ENCODE measurements at places on chromosomes 7 and 10.

DNA sequence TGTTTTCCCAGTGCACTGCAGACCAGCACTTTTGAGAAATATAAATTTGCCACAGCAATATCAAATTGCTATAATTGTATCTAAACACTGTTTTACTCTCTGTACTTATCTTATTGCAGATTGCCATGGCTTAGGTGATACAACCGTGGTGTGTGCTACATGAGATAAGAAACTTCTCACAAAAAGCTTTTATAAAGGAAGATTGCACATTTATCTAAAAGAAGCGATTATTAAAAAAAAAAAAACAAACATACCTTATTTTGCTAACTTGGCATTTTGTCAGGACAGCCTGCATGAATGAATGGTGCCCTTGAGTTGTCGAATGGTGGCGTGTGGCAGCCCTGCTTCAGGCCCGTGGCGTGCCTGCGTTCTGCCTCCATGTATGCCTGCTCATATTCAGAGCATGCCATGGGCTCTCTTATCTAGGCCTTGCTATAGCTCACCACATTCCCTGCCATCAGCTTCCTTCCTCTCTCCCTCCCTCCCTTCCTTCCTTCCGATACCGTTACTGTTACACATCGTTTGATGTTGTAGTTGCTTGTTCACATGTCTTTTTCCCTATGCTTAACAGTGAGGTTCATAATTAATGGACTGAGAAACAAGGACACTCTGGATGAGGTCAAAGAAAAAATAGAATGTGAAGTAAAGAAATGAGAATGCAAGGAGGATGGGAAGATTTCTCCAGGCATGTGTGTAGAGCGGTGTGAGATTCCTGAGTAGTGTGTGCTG lies 34.9 kb downstream of the PRKAR2B start:
- DNase-seq: no peak

- DNase-seq: no peak
These were observed 23.2 kb upstream of the BMPR1A start for GRCh38 chr10:86733260-86733671.

DNA sequence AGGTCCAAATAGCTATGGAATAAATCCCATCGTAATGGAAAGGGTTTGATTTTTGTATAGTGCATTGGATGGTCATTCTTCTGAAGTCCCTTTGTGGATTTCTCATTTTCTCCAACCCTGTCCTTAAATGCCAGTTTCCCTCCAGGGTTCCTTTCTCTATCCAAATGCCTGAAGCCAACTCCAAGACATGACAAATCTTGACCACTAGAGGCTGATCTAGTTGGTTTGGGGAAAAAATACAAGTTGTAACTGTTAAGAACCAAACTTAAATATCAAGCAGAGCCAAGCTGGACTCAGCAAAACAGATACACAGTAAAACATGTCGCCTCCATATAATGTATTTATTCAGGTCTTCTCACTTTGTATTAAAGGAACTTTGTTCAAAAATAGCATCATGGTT lies 28.7 kb downstream of the FRMD4A start:
- no peak for DNase-seq

DNA sequence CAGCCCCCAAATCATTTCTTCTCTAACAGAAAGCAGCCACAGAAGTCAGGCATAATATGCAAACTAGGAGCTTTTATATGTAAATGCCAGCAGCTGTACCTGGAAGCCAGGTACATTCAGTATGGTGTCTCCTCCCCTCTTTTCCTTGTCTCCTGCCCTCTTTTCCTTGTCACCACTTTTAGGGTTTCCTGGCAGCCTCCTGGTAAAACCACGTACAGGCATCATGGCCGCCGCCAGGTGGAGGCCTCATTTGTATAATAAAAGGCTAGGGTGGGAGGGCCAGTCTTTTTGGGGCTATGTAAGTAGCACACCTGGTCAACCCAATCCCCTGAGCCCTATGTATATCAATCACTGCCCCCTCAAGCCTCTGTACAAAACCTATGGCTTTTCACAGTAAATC lies 28.7 kb downstream of the PDZD8 start:
- no peak for DNase-seq

DNA sequence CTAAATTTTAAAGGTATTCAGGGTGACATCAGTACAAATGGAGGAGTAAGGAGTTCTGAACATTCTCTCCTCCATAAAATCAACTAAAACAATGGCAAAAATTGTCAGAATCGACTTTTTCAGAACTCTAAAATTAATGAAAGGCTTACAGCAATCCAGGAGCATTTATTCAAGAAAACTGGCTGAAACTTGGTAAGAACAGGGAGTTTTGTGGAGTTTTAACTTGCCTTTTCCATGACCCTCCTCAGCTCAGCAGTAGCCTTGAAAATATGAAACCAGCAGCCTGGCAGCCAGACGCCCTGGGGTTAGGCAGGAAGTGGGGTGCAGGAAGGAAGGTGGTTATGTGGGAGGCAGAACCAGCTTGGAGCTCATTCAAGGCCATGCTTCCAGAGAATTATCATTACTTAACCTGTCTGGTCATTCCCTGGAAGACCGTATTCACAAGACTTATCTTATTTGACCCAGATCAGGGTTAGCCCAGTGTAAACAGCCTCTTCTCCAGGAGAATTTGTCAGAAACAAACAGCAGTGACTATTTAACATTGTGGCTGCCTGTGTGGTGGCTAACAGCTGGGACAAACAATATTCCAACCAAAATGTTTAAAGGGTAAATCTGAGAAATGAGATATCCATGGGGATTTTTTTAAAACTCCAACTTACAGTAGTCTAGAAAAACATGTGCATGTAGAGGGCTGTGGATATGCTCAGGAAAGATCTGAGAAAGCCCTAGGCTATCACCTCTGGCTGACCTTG lies 75.7 kb upstream of the MACROH2A2 start:
- no peak for DNase-seq

- no peak for DNase-seq
These were observed 5.3 kb downstream of the BMI1 start for GRCh38 chr10:22326145-22326702.

- DNase-seq: no peak
These were observed 66.1 kb downstream of the AMZ1 start for GRCh38 chr7:2754086-2754485.

DNA sequence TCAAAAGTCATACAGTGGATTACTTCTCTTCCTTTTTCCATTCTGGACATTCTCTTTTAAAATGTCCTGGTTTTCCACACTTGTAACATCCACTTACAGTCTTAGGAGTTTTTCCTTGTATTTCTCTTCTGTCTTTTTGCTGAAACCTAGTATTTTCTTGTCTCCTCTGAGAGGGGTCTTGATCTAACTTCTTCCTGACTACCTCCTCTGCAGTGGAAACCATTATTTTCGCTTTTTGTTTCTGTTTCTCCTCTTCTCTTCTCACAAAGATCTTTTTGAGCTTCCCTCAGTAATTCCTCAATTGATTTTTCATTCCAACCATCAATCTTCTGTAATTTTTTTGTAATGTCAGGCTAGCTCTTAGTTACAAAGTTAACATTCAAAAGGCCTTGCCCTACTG lies 23.7 kb upstream of the ELOVL3 start:
- DNase-seq: no peak

- DNase-seq: no peak
These were observed 1.3 kb upstream of the SORCS3 start for GRCh38 chr10:104639590-104640338.

GRCh38 chr10:106520698-106521097 lies 643.8 kb downstream of the SORCS1 start:
- DNase-seq: no peak

DNA sequence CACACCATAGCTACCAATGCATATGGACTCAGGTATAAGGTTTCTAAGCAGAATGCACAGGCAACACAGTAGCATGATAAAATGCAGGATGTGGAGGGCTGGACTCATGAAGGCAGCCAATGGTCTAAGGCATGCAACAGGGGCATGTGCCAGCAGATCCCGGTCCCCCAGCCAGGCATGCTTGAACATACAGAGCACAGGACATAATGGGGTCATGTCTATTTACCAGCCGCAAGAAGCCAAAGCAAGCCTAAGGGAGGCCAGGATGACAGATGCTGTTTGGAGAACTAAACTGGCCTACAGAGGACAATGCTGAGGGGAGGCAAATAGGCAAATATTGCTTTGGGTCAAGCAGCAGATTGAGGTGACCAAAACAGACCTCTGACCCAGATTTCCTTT lies 60.0 kb upstream of the PDLIM1 start:
- DNase-seq: no peak

- no peak for DNase-seq
These were observed 12.6 kb upstream of the PRDX3 start for GRCh38 chr10:119190954-119191785.

DNA sequence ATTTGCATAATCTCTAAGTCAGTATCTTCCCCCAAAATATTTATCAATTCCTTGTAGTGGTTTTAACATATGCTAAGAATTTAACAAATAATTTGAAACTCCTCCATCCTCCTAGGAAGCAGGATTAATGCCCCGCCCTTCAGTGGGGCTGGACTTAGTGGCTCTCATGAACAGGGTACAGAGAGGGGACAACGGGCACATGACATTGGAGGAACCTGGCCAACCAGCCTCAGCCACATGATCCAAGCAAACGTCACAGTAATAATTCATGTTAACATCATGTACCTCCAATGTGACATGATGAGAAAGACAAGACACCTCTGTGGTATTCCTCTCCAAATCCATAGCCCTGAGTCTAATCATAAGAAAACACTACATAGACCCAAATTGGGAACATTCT lies 50.5 kb downstream of the NUDCD3 start:
- no peak for DNase-seq

DNA sequence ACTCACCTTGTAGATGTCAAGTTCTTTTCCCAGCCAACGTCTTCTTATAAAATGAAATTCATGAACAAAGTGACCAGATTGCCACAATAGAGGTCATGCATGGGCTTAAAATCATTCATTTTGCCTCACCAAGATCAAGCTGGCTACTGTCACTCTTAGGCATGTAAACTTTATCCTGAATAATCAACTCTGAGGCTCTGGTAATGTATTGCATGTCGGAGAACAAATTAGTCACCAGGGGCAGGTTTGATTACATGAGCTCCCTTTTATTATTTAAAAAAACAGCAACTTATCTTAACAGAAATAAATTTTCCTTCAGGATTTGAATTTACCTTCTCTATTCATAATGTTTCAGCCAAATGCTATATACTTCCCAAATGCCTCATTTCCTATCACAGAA lies 112.9 kb upstream of the SP4 start:
- no peak for DNase-seq

GRCh38 chr10:102841827-102842345 lies 4.7 kb upstream of the CYP17A1 start:
- DNase-seq: no peak

DNA sequence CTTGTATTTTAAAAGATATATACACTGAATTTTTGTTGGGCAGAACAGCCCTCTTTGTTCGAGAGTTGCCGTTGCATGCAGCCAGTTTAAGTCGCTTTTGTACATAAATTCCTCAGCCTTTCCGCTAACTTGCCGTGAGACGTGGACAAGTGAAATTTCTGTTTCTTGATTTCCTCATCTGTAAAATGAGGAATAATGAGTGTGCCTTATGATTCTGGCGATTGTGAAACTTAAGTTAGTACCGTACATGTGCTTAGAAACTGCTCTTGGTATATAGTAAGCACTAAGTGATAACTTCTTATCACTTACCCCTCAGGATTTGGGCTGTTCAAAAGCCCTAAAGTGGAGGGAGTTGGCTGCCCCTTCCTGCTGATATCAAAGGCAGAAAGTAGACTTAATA lies 1.4 kb downstream of the CCNJ start:
- no peak for DNase-seq

GRCh38 chr7:82230811-82231581 lies 212.6 kb downstream of the CACNA2D1 start:
- DNase-seq: no peak

DNA sequence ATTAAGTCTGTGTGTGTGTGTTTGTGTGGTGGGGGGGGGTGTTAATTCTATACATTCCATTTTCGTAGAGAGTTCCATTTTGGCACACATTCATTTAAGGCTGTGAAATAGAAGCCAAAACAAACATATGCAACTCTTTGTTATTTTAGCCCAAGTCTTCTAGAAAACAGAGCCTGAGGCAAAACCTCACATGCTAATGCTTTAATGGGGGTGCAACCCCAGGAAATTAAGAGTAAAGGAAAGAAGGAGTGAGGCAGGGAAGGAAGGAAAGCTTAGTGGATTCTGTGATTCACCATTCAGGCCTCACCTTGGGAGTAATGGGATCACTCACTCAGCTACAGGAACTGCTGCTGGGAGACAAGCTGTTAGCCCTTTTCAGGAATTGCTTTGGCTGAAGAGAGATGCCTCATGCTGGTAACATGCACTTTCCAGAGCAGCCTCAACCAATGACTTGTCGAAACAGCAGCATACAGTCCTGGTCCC lies 73.0 kb upstream of the CTTNBP2 start:
- no peak for DNase-seq

DNA sequence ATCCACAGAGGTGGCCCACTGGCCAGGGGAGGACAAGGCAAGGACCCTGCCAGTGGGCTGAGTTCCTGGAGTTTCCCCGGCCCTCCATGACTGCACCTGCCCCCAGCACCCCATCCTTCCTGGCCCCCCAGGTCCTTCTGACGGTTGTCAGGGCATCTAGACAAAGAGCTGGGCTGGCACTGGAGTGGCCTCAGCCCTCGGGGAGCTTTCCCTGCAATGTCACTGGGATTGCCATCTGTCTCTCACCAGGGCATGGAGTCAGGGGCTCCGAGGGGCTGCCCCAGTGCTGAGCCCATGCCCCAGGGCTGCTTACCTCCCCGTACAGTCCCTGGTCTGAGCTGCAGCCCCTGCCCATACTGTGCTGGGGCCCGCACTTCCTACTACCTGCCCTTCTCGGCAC lies 446.5 kb upstream of the MKI67 start:
- DNase-seq: no peak

Data from stimulated activated CD8-positive, alpha-beta memory T cell treated with anti-CD3 and anti-CD28 coated beads, Interleukin-7, amount 100 ng/mL, for 1 hour (primary cell).